Mucosa of gallbladder (tissue), 1 donor: ENCODE measurements at places on chromosomes 3 and 15. TPM values are rescaled to one million over a fixed set of nuclear protein-coding genes. Genes with fewer than 3 reads are reported as not detected.

The C3orf22 gene
- total RNA-seq = not detected

GRCh38 chr3:128470134-128470899, 3.6 kb upstream of the DNAJB8 start:
- DNase-seq = no peak

DNA sequence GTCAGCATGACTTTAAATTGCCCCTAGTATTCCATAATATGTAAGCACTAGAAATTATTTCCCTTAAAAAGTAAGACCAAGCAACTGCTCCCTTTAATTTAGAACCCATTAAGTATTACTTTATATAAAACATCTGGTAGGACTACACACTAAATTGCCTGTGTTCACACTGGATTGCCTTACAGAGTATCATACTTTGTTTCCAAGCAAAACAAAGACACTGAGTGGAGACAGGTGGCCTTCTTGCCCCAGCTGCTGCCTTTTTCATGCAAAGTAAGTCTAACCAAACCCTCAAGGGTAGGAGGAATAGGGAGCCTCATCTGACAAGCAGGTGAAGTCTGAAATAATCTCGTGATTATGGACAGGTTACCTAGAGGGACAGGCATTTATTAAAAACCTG, 87.3 kb downstream of the PEX5L start:
- DNase-seq = no peak

DNA sequence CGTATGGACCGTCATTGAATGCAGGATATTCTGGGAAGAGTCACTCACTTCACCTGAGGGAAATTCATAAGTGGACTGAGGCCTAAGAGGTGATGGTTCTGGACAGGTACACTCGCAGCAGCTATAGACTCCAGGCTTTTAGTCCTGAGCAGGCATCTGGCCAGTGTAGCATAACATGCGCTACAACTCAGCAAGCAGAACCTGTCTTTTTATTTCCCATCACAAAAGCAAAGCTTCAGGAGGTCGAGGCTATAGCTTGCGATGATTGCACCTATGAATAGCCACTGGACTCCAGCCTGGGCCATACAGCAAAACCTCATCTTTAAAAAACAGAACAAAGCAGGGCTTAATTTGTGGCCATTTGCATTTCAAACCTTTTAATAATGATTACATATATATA, 185.8 kb downstream of the KCNH8 start:
- no peak for DNase-seq
